HT-29 (cell line): ENCODE measurements at places on chromosomes 13 and 19. TPM values are rescaled to one million over a fixed set of nuclear protein-coding genes. Genes with fewer than 3 reads are reported as not detected.

DNA sequence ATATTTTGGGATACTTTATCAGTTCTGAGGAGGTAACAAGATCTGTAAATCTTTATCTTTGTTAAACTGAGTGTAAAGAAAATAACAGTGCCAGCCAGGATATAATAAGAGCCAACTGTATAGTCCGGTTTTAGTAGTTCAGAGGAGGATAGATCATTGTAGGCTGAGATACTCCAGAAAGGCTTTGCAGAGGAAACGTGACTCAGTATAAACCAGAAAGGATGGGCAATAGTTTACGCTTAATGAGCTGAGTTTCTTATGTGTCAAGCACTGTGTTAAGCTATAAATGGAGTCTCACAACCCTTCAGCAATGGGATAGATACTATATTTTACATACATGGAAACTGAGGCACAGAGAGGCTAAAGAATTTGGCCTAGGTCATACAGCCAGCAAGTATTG, 3.8 kb downstream of the RFXAP start:
- no peak for DNase-seq

The MYO1F gene
- total RNA-seq = not detected in 2 replicates

- no peak for DNase-seq
Measured at GRCh38 chr19:15010501-15011300, 31.0 kb upstream of the SLC1A6 start.

DNA sequence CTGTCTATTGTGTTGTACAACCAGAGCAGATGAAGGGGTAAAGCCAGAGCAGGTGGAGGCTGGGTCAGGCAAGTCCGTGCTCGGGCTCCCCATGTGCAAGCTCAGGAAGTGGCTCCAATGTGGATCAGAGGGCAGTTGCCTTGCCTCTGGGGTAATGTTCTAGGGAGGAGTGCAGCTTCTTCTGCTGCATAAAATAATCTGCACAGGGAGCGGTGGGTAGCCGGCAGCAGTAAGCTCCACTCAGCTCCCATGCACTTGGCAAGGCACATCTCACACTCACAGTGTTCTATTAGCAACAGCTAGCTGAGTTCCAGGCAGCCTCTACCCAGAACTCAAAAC, 565.3 kb upstream of the SLITRK1 start:
- no peak for DNase-seq

The RASIP1 gene
- 0.34 and 0.61 TPM in 2 replicates for total RNA-seq

The ZNF530 gene
- 2.7 and 5.7 TPM in 2 replicates for total RNA-seq

DNA sequence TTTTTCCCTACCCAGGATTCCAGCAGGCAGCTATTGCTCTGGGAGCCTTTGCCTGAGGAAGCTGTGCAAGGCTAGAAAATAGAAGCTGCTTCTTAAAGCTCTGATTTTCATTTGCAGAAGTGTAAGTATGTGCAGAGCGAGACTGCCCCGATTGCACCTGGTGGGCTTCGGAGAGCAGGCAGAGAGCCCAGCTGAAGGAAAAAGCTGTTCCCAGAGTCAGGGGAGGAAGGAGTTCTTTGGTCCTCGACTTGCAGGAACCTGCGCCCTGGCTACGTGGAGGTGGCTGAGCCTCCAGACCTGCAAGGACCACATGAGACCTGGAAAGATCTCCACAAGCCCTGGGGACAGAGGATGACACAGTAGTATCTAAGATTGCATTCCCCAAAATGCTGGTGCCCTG, 235.0 kb upstream of the ARGLU1 start:
- no peak for DNase-seq

DNA sequence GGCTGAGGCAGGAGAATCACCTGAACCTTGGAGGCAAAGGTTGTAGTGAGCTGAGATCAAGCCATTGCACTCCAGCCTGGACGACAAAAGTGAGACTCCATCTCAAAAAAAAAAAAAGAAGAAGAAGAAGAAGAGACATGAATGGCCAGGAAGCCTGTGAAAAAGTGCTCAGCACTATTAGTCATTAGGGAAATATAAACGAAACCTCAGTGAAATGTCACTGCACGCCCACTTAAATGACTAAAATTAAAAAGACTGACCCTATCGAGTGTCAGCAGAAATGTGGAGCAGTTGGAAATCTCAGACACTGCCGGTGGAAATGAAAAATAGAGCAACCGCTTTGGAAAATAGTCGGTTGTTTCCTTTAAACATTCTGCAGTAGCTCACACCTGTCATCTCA, 5.5 kb upstream of the TYROBP start:
- no peak for DNase-seq

DNA sequence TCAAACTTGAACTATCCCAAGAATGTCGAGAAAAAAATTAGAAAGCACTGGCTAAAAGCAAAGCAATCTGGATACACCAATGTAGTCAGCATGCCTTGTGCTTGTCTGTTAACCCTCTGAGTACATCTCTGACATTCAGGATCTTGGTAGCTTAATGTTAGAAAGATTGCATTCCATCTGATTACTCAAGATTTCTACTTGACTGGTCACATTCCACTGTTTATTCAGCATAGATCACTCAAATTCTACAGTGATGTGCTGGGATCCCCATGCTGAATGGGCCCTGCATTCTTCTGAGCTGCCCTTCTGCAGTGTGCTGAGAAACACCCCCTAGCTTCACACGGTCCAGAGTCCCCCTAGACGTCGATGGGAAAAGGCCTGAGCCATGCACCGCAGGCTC, 295.4 kb upstream of the MAB21L1 start:
- no peak for DNase-seq

GRCh38 chr13:51045451-51045850, 65.6 kb downstream of the C13orf42 start:
- no peak for DNase-seq
